Fibroblast of skin of left quadriceps (primary cell): ENCODE measurements at places on chromosomes 3 and 15.
A peak's percentile ranks its signal among the peaks of the same experiment; 100 is the strongest.

DNA sequence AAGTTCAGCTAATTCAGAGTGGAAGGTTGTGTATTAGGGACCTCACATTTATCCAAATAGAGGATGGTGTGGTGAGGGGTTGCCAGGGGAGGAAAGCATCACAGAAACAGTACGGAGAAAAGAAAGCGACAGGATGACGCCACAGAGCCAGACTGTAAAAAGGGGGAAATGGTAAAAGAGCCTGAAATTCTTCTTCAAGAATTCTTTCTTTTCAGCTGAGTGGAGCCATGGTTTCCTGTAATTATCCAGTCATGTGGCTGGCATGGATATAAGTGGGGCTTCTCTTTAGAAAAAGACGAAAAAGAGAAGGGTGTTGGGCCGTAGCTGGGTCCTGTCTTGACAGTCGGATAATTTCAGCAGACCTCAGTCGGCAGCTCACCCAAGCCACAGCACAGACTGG is 24.5 kb upstream of the PSMD6 start:
- DNase-seq = no peak

DNA sequence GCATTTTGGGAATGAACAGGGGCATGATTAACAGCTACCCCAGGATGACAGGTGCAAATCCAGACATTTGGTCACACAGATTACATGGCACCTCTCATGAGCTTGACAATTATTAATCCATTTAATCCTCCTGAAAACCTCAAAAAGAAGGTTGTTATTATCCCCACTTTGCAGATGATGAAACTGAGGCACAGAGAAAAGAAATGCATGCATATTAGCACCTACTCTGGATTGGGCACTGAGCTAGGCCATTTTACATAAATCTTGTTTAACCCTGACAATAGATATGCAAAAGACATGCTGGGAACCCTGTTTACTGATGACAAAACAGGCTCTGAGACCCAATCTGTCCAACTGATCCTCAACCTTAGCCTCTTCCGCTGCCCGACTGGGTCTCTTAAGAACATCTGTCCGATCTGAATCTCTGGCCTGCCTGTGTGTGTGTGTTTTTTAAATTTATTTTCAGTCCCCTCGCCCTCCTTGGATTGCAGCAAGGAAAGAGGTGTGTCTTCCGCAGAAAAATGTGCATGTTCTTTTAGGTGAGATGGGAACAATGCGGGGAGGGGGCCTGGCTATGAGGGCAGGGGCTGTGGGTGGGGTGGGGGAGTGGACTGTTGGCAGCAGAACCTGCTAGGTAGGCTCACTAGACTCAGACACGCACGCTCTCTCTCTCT is 162.5 kb downstream of the WNT7A start:
- no peak for DNase-seq

DNA sequence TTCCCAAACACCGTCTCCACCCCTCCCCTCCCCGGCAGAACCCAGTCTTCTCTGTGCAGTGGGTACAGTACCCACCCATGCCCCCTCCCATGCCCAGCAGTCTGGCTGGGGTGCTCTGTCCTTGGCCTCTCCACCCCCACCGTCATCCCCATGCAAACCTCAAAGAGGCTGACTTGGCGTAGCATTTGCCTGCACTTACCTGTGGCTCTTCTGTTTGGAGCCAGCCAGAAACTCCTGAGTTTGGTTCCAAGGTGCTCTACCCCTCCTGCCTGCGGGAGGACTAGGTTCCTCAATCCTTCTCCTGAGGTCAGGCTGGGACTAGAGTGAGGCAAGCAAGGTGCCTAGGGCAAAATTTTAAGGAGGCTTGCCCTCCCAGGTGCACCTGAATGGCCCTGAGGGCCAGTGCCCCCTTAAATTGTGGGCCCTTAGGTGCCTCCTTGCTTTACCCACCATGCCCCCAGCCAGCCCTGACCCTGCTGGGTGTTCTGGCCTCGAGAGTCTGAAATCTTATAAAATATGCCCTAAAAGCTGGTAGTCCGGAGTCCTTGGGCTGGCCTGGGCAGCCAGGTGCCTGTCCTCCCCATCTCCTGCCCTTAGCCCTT is 47.1 kb upstream of the C15orf39 start:
- no peak for DNase-seq

DNA sequence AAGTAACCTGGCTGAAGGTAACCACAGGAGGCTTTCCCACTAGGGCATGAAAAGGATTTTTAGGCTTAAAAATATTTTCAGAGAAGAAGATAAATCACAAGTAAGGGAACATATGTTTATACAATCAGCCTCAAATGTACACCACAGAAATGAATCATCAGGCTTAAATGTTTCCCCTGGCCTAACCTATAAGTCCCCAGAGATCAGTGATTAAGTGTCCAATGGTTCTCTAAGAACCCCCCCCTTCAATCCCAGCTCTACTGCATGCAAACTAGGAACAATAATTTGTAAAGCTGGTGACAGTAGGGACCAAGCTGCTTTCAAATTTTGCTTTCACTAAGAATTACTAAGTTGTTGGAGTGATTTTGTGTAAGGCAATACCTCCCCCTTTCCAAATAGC is 431.6 kb upstream of the LMCD1 start:
- peak; percentile 14 for DNase-seq

GRCh38 chr15:82165948-82166376 is 96.6 kb downstream of the EFL1 start:
- DNase-seq = no peak

GRCh38 chr15:68637767-68638404 is 59.1 kb downstream of the CORO2B start:
- DNase-seq = no peak

GRCh38 chr3:129836381-129837064 is 57.0 kb downstream of the TMCC1 start:
- DNase-seq = no peak

- peak; percentile 11 for DNase-seq
These were observed 19.3 kb downstream of the POMGNT2 start for GRCh38 chr3:43086460-43087165.

DNA sequence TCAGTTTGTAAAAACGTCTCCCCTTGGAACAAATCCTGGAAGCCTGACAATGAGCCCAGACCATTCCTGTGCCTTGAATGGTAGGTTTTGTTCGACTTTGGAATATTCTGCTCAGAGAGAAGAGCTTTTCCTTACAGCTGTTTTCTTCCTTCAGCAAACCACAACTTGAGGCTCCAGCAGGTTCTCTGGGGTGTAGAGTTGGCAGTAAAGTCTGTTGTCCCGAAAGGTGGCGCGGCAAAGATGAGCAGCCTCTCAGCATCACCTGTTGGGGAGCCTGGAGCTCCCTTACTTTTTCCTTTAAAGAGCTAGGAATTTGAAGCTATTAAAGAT is 65.4 kb downstream of the BOC start:
- no peak for DNase-seq

DNA sequence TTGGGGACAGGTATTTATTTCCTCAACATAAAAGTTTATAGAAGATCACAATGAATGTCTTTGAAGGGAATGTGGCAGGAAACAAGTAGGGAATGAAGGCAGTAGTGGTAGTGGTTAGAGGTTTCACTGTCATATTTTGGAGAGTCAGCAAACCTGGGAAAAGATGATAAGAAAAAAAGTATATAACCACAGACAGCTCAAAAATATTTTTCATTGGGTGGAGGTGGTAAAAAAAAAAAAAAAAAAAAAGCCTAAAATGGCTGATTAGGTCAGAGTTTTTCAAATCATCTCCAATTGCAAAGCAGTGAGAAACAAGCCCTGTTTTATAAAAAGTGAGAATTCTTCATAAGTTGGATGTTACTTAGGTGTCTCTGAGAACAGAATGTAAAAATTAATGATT is 400.0 kb downstream of the LSAMP start:
- DNase-seq = no peak

DNA sequence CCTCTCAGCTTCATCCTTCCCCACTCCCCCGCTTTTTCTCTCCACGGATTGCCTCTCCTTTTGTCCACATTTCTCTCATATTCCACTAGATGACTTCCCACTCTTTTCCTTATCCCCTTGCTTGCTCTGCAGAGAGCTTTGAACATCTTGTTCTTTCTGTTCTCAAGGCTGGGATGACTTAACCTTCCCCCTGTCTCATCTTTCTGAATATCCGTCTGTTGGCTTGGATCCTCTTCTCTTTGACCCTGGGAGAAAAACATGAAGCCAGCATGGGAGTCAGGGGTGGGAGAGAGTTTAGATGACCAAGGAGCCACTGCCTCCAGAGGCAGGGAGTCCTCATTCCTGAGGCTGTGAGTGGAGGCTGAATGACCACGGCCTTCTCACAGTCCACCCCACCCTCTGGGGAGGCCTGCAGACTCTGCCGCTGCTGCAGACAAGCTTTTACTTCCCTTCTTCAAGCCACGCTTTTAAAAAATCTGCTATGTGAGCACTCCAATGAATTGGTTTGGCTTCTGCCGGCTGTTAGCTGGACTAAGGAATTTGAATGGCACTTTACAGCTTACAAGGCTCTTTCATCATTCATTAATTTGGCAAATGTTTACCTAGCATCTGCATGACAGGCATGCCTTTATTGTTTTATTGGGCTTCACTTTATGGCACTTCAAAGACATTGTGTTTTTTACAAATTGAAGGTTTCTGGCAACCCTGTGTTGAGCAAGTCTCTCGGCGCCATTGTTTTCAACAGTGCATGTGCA is 111.6 kb upstream of the SLC6A6 start:
- no peak for DNase-seq

DNA sequence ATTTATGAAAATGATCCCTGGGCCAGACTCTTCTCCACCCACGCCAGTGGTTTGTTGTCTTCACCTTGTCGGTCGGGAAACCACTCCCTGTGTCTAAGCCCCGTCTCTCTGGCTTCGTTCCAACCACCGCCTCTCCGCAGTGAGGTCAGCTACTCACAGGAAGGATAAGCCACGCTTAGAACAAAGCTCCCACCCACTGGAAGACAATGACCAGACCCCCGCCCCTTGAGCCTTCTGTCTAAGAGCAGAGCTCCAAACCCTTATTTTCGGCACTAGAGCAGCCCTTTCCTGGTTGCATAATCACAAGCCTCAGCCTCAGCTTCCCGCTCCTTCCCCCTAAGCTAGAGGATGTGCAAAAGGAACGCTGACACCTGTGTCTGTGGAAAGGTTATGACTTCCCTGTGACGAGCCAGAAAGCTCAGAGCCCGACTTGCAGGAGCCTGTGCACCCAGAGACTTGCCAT is 114.9 kb upstream of the MEF2A start:
- peak; percentile 18 for DNase-seq

DNA sequence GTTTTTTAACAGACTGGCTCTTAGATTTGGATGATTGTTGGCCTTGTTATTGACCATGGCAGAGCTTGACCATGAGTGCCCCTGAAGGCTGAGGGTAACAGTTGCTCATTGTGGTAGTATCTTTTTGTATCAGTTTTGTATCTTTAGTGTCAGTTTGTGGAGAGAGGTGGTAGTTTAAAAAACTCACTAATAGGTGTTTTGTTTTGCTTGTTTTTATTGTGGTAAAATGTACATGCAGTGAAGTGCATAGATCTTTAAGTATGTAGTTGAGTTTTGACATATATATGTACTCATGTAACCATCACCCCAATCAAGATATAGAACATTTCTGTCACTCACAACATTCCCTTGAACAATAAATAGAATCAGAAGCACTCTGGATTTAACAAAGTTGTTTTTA is 9.8 kb downstream of the GMPS start:
- DNase-seq = no peak

DNA sequence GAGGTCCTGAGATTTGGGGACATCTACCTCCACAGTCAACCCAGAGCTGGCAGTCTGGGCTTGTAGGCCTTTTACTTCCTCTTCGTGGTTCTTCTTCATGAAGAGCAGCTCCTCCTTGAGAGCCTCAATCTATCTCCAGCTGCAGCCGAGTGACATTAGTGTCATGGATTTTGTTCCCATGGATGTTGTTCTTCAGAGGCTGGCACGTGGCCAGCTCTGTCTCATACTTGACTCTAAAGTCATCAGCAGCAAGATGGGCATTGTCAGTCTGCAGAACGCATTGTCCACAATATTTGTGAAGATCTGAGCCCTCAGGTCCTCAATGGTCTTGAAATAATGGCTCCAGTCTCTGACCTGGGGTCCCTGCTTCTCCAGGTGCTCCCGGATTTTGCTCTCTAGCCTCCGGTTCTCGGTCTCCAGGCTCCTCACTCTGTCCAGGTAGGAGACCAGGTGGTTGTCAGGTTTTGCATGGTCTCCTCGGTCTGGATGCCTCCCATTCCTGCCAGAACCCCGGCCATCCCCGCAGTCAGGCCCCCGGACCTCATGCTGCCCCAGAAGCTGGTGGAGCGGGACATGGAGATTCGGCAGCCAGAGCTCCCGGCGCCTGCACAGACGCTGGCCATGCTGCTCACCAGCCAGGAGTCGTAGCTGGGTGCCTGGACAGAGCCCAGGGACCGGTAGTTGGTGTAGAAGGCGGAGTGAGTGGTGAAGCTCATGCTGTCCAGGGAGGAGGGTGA is 3.4 kb upstream of the CCNL1 start:
- no peak for DNase-seq

DNA sequence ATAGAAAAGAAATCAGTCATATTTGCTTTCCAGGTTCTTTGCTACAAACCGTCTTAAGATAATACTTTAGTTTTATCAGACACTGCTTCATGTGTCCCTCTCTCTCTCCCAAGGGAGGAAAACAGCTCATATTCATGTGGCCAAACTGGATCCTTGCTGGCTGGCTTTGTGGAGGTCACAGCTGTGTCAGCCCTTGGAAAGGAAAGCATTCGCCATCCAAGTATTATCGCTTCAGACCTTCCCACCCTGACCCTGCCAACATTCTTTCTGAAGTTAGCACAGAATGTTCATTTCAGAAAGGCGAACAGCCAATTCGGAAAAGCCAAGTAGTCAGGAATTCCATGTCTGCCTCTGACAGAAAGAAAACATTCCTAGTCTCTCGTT is 213.6 kb downstream of the FEZF2 start:
- DNase-seq = no peak

DNA sequence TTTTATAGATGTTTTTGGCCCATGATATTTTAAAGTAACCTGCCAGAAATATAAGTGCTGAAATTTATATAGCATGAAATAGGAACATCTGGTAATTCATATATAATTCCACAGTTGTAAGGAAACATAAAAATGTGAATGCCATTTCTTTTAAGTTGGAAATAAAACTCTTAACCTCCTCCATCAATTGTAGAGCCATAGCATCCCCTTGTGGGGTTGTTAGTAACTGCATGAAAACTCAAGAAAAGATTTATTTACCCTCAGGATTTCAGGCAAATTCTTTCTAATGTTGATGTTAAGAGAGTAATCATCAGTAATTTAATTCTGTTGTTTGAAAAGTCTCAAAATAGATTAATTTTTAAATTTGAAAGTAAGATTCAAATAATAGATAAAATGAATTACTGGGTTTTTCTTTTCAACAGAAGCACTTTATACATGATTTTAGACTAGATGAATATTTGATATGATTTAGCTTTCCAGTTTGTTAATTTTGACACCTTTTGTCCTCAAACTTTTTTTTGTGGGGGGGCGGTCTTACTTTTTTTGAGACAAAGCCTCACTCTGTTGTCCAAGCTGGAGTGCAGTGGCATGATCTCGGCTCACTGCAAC is 74.7 kb downstream of the RASA2 start:
- DNase-seq = peak; percentile 42

GRCh38 chr15:31526916-31527690 is 200.5 kb downstream of the KLF13 start:
- no peak for DNase-seq

- DNase-seq = no peak
These were observed 89.7 kb downstream of the BDH1 start for GRCh38 chr3:197465996-197466549.
